ENCODE measurements at places on chromosomes 6 and 20.
A peak's percentile ranks its signal among the peaks of the same experiment; 100 is the strongest.

DNA sequence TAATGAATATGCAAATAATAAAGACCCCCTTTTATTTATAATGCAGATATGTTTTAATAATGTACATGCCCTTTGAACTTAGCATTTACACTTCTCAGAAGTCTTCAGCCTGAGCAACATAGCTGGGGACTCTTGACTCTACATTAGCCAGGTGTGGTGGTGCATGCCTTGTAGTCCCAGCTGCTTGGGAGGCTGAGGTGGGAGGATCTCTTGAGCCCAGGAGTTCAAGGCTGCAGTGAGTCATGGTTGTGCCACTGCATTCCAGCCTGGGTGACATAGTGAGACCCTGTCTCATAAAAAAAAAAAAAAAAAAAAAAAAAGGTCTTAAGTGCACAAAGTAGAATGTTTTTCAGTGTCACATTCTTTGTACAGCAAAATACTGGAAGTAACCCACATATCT, 17.3 kb upstream of the MAPK13 start:
- no peak for DNase-seq

DNA sequence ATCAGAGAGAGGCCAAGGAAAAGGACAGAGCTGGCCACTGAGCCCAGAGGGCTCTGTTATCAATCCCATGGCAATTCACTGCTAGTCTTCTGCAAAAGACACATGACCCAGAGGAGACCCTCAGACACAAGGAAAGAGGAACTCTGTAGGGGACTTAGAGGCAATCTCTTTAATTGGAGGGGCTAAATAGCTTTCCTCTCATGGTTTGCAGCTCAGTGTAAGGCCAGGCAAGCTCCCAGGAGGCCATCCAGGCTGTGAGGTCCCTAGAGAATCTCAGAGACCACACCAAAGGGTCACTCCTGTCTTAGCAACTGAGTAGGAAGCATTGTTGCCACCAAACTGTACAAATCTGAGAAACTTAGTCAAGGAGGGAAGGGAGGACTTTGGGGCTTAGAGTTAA, 10.0 kb upstream of the HLA-DOA start:
- DNase-seq, result peak; percentile 44

DNA sequence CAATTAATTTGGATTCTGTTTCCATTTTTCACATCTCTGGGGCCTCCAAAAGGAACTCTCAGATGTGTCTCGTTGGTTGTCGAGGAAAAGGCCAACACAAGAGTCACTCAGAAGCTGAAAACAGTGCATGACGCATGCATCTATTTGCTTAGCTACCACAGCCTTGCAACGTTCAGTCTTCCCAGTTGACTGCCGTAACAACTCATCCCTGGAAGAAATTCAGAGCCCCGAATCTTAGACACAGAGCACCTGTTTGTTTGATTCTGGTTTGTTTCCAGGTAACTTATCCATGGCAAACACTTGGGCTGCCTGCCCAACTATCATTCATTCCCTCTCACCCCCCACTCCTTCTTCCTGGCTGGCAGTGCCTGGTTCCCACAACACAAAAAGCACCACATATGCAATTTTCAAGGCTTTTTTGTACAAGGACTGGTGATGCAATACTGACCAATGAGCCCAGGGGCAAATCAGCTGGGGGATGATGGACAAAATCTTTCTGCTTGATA, 60.5 kb downstream of the ZMYND8 start:
- no peak for DNase-seq

GRCh38 chr20:17752459-17752858, 52.7 kb downstream of the BANF2 start:
- DNase-seq, result no peak

GRCh38 chr6:706146-706545, 13.2 kb upstream of the EXOC2 start:
- no peak for DNase-seq

DNA sequence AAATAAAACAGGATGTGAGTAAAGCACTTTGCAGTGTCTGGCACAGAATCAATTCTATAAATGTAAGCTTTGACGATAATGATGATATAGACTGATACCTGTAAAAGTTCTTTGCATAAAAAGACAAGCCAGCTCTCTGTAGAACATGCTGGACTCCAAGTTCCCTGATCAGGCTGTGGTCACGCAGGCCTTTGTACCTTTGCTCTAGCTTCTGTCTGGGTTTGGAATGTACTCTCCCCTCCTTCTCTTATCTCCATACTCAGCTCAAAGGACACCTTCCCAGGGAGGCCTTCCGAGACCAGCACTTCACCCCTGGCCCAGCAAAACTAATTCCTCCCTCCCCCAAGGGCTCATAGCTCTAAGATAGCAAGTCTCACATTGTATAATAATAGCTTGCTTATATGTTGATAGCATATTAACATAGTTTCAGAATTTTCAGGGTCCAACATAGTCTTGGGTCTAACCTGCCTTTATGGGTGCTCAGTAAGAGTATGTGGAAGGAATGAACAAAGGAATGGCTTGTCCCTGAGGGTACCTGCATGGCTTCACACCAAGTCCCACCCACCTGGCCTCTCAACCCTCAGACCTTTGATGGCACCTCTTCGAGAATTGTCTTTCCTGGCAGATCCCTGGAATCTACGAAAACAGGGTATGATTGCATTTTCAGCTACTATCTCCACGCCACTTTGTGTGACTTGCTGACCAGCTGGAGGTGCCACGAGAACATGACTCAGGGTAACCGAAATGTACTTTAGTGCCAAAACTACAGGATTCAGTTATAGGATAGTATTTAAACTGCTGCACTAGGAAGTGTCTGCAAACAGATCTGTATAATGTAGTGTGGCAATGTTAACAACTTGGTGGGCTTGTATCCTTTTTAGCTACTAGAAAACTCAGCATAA, 41.7 kb upstream of the PIM1 start:
- no peak for DNase-seq

GRCh38 chr20:37735541-37735940, 41.7 kb downstream of the CTNNBL1 start:
- no peak for DNase-seq

GRCh38 chr6:119241111-119241465, 108.5 kb downstream of the MAN1A1 start:
- no peak for DNase-seq

DNA sequence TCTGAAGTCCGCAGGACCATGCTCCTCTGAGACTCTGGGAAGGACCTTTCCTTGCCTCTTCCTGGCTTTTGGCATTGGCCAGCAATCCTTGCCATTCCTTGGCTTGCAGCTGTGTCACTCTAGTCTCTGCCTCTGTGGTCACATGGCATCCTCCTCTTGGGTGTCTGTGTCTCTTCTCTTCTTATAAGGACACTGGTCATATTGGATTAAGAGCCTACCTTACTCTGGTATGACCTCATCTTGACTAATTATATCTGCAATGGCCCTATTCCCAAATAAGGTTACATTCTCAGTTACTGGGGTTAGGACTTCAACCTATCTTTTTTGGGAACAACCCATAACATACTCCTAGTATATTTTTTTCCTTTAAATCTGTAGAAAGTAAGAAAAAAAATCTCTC, 49.9 kb upstream of the GTSF1L start:
- DNase-seq, result no peak

DNA sequence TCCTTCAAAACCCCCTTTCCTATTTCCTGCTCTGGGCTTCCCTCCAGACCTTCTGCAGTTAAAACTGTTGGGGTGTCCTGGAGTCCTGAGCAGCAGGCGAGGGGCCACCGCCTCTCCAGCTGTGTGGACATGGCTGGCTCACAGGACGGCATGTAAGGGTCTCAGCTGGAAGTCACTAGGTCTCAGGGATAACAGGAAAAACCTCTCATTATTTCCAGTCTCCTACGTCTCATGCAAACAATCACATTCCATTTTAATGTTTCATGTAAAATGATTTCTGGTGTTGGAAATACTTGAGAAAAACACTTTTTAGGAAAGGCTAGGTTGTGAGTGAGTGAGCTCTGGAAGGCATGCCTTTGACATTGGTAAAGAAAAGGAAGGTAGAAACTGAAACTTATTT, 158.7 kb downstream of the SCML4 start:
- DNase-seq, result no peak

DNA sequence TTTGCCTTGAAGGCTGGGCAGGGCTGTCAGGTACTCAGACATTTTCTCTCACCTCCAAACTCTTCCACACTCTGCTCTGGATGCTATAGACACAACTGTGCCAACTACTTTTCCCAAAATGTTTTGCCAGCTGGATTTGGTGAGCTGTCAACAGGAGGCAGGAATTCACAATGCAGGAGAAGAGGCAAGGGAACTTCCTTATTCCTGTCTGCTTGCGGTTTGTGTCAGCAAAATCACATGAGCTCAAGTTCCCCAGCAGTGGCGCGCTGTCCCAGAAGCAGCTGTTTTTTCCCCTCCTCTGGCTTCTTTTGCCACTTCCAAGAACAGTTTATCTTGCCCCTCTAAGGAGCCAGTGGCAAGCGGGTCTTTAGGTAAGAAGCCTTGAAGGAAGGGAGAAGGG, 608.2 kb downstream of the PRKN start:
- DNase-seq, result peak; percentile 57

GRCh38 chr6:139641376-139641775, 266.9 kb upstream of the CITED2 start:
- DNase-seq, result peak; percentile 66

- DNase-seq, result no peak
Measured at GRCh38 chr6:122717350-122717749, 62.2 kb upstream of the FABP7 start.

DNA sequence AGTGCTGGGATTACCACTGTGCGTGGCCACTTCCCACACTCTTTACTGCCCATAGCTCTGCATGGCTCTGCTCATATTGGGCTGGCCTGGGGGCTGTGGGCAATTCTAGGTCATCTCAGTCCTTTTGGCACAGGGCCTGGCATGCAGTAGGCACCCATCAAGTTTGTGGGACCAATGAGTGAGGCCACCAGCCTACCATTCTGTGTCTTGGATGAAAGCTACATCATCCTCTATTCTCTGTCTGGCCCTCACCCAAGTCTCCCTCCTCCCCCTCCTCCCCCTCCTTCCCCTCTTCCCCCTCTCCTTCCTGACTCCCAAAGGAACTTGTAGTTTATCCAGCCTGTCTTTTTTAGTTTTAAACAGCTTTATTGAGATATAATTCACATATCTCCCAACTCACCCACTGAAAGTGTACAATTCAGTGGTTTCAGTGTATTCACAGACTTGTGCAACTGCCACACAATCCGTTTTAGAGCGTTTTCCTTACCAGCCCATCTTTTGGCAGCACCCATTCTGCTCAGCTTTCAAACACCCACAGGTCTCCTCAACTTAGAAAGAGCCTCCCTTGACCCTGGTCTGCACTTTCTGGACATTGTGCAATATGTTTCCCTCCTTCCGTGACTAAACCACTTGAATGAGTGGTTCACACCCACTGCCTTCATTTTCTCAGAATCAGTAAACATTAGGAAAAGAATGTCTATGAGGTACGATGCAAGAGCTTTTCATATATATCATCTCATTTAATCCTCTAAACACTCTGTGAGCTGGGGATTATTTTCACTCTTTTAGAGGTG, 21.5 kb upstream of the MRPS18A start:
- DNase-seq, result peak; percentile 80

DNA sequence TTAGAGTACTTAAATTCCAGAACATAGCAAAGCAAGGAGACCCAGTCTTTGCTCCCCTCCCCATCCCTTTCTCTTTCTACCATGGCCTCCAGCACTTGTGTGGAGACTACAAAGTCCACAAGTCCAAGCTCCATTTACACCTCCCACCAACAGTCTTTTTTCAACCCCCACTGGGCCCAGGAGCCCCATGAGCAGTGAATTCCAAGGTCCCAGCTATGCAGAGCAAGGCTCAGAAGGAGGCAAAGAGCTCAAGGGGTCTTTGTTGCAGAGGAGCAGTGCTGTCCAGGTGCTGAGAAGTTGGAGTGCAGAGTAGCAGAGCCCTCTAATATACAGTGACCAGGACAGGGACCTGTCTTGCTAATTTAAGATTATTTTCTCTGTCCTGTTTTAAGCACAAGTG, 9.0 kb downstream of the PAK5 start:
- DNase-seq, result no peak
